Stimulated activated CD8-positive, alpha-beta memory T cell treated with anti-CD3 and anti-CD28 coated beads, Interleukin-7, amount 100 ng/mL, for 1 hour (primary cell): ENCODE measurements at places on chromosomes 16 and 17.

DNA sequence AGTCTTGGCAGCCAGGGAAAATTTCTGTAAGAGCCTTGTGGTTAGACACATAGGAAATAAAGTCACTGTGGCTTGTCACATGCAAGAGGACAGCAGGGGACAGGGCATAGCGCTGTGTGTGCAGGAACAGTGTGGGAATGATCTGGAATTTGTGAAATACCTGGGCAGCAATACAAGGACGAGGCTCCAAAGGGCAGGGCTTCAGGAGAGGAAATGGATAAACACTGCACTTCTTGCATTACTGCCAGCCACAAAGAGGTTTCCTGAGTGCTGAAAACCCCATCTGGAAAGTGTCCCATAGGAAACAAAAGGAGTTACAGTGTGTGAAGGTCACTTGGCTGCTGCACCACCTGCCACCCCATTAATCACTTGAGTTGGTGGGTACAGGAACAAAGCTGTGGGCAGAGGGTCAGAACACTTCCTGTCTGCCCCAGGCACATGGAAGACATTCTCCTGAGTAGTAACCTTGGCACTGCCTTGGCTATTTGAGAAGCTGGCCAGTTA lies 12.1 kb upstream of the HP start:
- no peak for DNase-seq

DNA sequence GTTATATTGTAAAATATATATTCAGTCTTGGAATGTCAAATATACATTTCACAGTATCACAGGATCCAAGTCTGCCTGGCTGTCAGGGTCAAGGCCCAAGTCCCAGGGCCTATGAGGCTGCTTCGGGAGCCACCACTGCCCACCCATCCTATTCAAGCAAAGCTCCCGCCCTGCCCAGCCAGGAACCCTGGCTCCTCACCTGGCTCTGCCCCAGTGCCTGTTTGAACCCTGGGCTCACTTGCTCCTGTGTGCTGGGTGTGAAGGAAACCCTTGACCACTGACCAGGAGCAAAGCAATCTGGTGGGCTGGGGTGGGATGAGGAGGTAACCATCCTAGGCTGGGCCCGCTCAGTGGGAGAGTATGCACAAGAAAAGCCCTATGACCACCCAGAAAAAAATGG lies 27.0 kb downstream of the ITGAE start:
- no peak for DNase-seq

GRCh38 chr17:74448756-74449155 lies 16.9 kb downstream of the GPRC5C start:
- no peak for DNase-seq

GRCh38 chr16:19162085-19162484 lies 6.0 kb upstream of the SYT17 start:
- DNase-seq: no peak

- no peak for DNase-seq
These were observed 306.2 kb downstream of the CPPED1 start for GRCh38 chr16:12497526-12497925.

- no peak for DNase-seq
These were observed 74.0 kb upstream of the HLF start for GRCh38 chr17:55190748-55191147.

GRCh38 chr17:50326831-50327364 lies 19.0 kb upstream of the XYLT2 start:
- no peak for DNase-seq
